ENCODE measurements at places on chromosomes 3 and 15. TPM values are rescaled to one million over a fixed set of nuclear protein-coding genes. Genes with fewer than 3 reads are reported as not detected.

- DNase-seq = no peak
Observed at GRCh38 chr3:9846231-9846630, 2.4 kb upstream of the RPUSD3 start.

GRCh38 chr3:21062831-21063294 lies 688.1 kb downstream of the ZNF385D start:
- DNase-seq = no peak

- DNase-seq = no peak
Observed at GRCh38 chr3:131690800-131691199, 188.0 kb upstream of the MRPL3 start.

GRCh38 chr3:191338177-191338488 lies 7.8 kb upstream of the UTS2B start:
- DNase-seq = no peak

- DNase-seq = no peak
Observed at GRCh38 chr15:70670680-70671079, 92.7 kb downstream of the UACA start.

DNA sequence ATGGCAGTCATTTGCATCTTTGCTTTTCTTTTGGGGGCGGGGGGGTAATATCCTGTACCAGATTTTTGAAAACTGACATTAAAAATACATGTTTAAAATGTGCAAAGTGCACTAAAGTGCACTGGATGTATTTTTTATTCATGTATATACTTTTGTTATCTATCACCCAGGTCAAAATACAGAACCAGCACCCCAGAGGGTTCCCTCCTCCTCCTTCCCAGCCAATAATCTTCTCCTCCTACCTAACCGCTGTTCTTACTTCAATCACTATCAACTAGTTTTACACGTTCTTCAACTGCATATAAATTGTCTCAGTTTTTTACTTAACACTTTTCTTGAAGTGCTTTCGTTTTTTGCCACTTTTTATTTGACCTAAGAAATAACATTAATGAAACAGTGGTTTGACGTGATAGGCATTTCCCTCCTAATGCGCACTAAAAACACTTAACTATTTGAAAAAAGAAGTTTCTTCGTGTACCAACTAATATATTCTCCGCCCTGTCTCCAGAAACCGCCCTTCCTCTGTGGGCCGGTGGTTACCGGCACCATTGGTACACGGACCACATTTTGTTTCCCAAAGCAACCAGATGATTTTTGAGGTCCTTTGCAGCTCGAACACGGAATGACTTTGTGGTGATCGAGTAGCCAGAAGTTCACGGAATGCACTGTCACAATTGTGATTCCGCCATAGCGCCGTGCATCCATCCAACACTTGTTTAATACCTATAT lies 836 bp upstream of the AKAP13 start:
- peak; percentile 60 for DNase-seq

STAB1 gene
- total RNA-seq = not detected

SH2D7 gene
- total RNA-seq = not detected

SLC51B gene
- total RNA-seq = not detected

ITGA11 gene
- total RNA-seq = 31.2 TPM

PPARG gene
- 1.6 TPM for total RNA-seq

GANC gene
- 14.8 TPM for total RNA-seq

ACP3 gene
- 0.52 TPM for total RNA-seq
